HCT116 (cell line): ENCODE measurements at places on chromosomes 7 and 10.

DNA sequence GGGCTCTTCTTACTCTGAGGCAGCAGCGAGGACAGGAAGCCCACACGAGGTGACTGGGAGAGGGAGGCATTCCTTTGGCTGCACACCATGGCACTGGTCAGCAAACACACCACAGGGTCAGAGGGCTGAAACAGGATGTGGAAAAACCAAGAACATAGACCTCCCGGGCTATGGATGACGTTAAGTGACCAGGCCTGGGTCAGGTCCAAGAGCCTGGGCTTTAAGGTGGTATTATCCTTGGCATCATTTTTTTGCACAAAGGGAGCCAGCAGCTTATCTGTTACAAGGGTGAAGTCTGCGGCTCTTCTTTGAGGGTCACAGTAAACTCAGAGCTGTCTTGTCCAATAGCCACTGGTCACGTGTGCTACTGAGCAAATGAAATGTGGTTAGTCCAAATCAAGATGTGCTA, 7.0 kb downstream of the WDR91 start:
- DNase-seq = no peak

GRCh38 chr10:133388973-133389818, 4.8 kb upstream of the MTG1 start:
- DNase-seq = no peak

DNA sequence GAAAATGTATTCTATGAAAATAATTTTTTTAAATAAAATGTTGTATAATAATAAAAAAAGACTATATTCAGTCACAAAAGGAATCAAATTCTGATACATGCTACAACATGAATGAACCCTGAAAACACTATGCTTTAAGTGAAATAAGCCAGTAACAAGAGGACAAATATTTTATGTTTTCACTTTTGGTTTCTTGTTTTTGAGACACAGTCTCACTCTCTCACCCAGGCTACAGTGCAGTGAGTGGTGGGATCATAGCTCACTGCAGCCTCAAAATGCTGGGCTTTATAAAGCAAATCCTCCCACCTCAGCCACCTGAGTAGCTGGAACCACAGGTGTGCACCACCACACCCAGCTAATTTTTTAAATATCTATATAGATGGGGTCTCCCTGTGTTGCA, 64.2 kb downstream of the CNOT4 start:
- no peak for DNase-seq

DNA sequence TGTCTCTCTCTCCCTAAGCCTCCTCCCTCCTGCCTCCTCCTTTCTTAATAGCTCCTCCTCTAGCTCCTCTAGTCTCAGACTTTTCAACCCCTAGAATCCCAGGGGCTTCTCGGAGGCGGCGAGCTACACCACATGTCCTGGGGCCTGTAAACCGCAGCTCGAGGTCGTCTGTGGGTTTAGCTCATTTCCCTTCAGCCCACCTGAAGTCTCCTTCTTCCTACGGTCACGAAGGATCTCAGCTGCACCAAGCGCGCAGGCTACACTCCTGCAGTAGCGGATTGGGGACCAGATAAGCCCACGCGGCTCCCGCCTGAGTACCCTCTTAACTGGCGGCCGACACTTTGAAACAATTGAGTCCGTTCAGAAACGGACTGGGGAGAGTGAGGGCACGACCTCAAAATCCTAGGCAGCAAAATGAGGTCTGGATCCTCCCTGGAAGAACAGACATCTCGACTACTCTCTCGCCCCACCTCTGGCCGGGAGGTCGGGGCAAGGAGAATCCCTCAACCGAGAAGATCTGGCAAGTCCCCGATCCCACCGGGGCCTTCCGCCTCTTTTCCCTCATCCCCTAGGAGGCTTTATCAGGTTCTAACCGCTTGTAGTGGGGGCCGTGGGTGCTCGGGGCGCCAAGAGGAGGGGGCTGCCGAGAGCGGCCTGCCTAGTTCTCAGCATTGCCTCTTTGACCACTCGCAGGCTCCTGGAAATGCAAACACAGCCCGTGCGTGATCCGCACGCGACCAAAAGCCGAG, 1.3 kb upstream of the SORCS3 start:
- no peak for DNase-seq

GRCh38 chr7:7671361-7671760, 30.8 kb downstream of the UMAD1 start:
- DNase-seq = no peak

DNA sequence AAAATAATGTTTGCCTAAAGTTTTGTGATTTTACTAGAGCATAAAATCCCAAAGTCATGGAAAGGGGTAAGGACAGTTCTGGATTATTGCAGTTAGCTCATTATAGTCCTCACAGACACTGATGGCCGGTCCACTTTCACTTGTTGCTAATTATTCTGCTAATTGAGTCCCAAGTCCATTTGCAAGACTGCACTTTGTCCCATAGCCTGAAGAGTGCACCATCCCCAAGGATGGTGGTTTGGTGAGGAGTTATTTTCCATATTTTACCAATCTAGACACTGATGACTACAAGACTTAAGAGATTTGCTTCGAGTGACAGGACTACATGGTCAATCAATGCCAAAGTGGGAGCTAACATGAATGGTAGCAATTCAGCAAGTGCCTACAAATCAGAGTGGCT, 181.8 kb upstream of the CACNA2D1 start:
- DNase-seq = no peak

GRCh38 chr10:69636626-69637605, 6.9 kb downstream of the FAM241B start:
- DNase-seq = peak; percentile 19

GRCh38 chr7:106808967-106809635, 56.0 kb upstream of the PIK3CG start:
- DNase-seq = no peak

DNA sequence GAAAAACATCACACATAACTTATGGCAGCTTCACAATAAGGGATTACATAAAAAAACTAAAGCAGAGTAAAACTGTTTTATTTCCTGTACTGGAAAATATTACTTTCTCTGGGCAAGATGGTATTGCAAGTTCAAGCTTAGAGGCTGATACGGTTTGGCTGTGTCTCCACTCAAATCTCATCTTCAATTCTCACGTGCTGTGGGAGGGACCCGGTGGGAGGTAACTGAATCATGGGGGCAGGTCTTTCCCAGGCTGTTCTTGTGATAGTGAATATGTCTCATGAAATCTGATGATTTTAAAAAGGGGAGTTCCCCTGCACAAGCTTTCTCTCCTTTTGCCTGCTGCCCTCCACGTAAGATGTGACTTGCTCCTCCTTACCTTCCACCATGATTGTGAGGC, 5.1 kb upstream of the LRRC27 start:
- DNase-seq = no peak
